ENCODE measurements at places on chromosomes 3 and 15. TPM values are rescaled to one million over a fixed set of nuclear protein-coding genes. Genes with fewer than 3 reads are reported as not detected.

Gene SLC6A1
- total RNA-seq, result not detected

Gene TNIK
- 7.8 TPM for total RNA-seq

Gene SLC28A2
- total RNA-seq, result not detected

Gene AGBL1
- total RNA-seq, result not detected

Gene FBN1
- total RNA-seq, result 1.0 TPM

Gene OR5K2
- not detected for total RNA-seq

Gene GOLGA6D
- under 0.01 TPM for total RNA-seq

Gene CPOX
- total RNA-seq, result 30.0 TPM

Gene DLG1
- 231 TPM for total RNA-seq

Gene SHF
- 0.34 TPM for total RNA-seq

Gene SLC9A9
- 8.9 TPM for total RNA-seq

Gene TMOD2
- 9.3 TPM for total RNA-seq

Gene EOMES
- total RNA-seq, result 0.34 TPM

Gene ABHD17C
- 25.6 TPM for total RNA-seq

Gene ISLR
- not detected for total RNA-seq

Gene EFHB
- total RNA-seq, result under 0.01 TPM

Gene NKTR
- 48.0 TPM for total RNA-seq

Gene TTC21A
- total RNA-seq, result 0.34 TPM

Gene PLA2G4E
- total RNA-seq, result 0.14 TPM

Gene DNASE1L3
- total RNA-seq, result 11.7 TPM

Gene MYLK
- 26.0 TPM for total RNA-seq
